ENCODE measurements at places on chromosomes 3 and 15.
A peak's percentile ranks its signal among the peaks of the same experiment; 100 is the strongest.

GRCh38 chr15:28015855-28016254, 83.3 kb downstream of the OCA2 start:
- DNase-seq: no peak

DNA sequence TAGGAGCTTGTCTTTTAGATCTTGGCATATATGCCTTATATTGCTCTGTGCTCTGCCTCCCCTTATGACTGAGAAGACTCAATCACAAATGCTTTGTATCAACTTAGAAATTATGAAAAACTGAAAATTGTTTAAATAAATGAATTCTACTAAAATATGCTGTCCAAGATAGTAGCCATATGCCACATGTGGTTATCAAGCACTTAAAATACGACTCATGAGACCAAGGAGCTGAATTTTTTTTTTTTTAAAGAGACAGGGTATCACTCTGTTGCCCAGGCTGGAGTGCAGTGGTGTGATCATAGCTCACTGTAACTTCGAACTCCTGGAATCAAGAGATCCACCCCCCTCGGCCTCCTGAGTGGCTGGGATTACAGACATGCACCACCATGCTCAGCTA, 118.3 kb downstream of the RFTN1 start:
- DNase-seq: no peak

- no peak for DNase-seq
These were observed 41.0 kb upstream of the ZNF280D start for GRCh38 chr15:56774356-56774755.

DNA sequence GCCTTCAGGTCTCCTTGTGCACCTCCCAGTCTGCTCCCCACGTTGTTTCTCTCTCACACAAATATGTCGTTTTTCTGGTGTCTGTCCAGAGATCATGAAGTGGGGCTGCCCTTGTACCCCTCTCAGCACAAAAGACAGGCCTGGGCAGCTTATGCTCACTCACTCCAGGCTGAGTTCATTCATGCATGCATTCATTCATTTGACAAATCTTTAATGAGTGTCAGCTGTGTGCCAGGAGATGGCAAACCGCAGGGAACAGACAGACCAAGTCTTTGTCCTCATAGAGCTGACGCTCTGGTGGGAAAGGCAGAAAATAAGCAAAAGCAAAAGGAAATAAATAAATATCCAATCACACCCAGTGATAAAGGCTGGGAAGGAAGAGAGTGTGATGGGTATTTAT, 7.6 kb upstream of the TRH start:
- peak; percentile 10 for DNase-seq

GRCh38 chr3:132294906-132295305, 22.3 kb upstream of the ACP3 start:
- no peak for DNase-seq

- no peak for DNase-seq
These were observed 47.6 kb downstream of the ANKRD28 start for GRCh38 chr3:15750143-15750542.

GRCh38 chr15:100703032-100703578, 100.7 kb downstream of the ASB7 start:
- DNase-seq: no peak

- DNase-seq: no peak
These were observed 76.2 kb upstream of the ADPGK start for GRCh38 chr15:72859757-72860145.

- no peak for DNase-seq
These were observed 44.3 kb downstream of the C2CD4B start for GRCh38 chr15:62120776-62121175.

DNA sequence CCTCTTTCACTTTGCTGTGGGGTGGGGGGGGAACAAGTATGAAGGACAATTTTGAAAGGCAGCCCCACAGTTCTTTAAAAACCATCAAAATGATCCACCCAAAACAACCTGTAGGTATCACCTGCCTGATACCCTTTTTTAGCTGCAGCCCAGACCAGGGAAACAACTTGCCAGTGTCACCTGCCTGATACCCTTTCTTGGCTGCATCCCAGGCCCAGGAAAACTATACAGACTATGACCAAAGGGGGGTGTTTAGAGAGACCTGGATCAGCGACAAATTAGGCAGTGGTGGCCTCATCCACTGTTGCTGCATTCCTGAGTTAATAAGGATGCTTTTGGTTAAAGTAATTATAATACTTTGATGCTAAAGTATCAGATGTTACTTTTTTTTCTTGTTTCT, 122.0 kb downstream of the VPS13C start:
- peak; percentile 8 for DNase-seq

DNA sequence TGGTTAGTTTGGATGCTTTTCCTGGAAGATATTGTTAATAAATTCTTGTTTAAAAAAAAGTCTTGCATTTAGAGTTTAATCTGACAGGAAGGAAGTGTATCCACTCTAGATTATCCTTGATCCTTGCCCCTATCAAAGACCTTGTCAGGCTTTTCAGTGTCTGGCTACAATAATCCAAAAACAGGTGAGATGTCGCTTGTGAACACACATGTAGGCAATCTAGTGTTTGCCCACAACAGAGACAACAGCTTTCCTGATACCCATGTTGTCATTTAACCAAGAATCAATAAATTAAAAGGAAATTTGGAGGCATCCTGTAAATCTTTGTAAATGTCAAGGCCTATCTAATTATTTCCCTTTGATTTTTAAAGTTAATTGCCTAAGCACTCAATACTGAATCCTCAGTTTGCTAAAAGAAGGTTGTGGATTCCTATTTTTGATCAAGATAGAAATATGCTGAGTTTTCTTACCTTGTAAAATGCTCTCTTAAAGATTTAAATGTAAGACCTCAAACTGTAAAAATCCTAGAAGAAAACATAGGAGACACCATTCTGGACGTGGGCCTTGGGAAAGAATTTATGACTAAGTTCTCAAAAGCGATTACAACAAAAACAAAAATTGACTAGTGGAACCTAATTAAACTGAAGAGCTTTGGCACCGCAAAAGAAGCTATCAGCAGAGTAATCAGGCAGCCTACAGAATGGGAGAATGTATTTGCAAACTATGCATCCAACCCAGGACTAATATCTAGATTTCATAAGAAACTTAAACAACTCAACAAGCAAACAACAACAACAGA, 207.7 kb downstream of the NAALADL2 start:
- no peak for DNase-seq

DNA sequence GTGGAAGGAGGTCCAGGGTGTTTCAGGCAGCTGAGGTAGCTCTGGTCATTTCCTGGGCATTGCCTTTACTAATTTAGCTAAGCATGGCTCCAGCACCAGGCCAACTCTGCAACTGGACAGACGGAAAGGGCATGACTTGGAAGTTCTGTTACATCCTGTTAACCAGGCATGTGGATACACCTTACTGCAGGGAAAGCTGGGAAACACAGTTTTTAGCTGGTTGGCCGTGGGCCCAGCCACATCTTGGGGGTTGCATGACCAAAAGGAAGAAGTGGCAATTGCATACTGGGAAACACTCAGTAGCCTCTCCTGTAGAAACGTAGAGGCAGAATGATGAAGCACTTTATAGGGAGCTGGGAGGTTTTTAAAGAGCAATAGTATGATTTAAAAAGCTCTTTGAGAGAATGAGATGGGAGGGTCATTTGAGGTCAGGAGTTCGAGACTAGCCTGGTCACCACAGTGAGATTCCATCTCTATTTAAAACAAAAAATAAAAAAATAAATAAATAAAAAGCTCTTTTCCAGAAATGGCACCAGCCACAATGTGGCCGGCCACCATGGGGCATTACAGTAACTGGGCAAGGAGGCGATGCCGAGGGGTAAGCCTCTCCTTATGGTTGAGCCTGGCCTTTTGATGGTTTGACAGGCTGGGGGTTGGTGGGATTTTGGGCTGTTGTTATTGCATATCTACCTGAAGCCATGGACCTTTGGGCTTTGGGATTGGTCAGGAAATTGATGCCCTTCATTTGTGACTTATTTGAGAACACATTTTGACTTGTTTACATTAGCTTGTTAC, 28.6 kb downstream of the TRAK1 start:
- no peak for DNase-seq

- DNase-seq: no peak
These were observed 347.0 kb downstream of the NEK10 start for GRCh38 chr3:27022096-27022761.

DNA sequence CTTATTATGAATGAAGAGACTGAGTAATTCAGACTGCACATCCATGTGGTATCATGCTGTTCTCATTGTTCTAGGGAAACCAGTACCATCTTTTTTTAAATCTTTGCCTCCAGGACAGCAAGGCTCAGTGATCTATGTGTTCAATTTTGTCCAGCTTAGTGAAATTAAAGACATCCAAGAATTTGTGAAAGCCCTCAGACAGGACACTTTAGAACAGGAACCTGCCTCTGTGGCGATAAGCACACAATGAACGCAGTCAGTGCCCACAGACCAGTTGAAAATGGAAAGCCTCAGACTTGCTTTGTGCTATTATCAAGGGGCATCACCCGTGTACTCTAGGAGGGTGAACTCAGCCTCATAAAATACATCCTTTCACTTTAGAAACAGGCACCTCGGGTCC, 20.1 kb downstream of the EID1 start:
- no peak for DNase-seq

DNA sequence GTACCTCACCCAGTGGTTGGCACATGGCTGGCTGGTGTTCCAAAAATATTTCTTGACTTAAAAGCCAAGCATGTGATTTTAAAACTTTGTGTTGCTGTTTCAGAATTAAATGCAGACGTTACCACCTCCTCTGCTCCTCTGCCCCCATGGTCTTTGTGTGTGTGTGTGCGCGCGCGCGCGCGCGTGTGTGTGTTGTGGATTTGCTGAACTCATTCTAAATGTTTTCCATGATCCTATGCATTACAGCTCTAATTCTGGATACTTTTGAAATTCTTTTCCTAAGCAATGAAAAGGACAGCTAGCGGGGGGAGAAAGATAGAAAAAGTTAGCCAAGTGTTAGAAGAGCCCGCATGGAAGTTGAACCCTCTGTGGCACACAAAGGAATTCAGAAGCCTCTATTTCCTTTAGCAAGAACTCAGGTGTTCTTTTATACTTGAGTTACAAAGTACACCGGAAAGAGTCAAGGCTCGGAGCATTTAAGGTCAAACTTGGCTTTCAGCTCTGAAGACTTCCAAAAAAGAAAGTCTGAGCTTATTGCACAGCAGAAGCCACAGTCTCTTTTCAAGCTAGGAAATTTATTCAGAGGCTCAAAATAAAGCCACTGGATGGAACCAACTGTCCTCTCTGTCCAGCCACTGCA, 350.5 kb upstream of the TBL1XR1 start:
- no peak for DNase-seq

DNA sequence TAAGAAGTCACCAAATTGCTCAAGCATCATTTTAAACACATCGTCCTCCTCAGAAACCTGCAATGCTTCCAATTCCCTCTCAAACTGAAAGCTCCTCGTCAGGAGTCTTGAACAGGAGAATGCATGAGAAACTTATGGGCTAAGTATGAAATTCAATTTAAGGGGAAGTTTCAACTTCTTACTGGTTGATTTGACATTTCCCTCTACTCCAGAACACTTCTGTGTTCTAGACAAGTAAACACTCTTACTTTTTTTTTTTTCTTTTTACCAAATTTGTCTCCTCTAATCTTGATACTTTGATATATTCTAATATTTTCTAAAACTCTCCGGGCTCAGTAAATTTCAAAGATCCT, 181.7 kb downstream of the RSL24D1 start:
- DNase-seq: no peak

DNA sequence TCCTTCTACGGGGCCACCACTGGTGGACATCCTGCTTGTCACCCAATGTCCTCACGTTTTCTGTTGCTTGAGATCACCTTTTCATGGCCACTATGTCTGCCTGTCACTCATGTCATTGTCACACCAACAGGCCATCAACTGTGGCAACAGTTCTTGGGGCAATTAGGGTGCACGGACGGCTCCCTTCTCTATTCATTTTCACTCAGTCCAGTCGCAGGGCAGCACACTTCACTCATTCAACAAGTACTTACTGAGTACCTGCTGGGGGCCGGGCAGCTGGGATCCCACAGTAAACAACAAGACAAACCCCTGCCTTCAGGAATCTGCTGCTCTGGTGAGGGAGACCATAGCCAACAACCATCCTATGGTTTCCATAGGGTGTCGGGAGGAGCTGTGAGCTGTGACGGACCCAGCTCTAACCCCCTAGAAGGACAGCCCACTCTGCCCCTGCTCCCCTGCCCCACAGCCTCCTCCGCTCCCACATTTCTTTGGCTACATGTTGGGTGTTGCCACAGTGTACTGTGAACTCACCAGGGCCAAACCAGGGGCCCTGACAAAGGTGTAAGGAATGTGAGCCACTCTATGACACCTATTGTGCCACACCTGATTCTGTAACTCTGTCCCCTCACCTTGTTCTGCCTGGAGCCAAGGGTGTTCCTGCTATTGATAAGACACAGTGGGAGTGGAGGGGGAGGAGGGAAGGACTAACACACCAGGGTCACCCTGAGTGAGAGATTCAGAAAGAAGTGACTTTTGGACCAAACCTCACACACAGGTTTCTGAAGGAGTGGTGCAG, 1.9 kb downstream of the VILL start:
- no peak for DNase-seq

GRCh38 chr15:52423852-52424251, 104.8 kb downstream of the MYO5A start:
- no peak for DNase-seq

DNA sequence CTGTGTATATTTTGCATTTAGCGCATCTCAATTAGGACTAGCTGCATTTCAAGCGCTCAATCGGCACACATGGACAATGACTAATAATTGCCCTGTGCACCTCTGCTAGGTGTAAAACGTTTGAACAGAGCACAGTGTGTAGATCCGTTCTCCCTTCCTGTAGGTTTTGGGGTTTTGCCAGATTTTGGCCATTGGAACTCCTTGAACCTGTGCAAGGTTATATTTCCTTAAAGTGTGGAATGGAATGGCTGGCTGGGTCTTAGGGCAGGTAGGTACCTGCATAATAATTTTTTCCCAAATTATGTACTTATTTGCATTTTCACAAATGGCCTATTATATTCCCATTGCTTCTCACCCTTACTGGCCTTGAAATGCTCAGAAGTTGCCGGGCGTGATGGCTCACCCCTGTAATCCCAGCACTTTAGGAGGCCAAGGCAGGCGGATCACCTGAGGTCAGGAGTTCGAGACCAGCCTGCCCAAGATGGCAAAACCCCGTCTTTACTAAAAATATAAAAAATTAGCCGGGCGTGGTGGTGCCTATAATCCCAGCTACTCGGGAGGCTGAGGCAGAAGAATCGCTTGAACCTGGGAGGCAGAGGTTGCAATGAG, 777 bp downstream of the RNU5B-1 start:
- DNase-seq: no peak

GRCh38 chr3:122508135-122508914, 6.4 kb downstream of the KPNA1 start:
- DNase-seq: no peak

- no peak for DNase-seq
These were observed 15.3 kb upstream of the MCF2L2 start for GRCh38 chr3:183443395-183444385.

GRCh38 chr15:75694241-75695182, 18.1 kb downstream of the CSPG4 start:
- DNase-seq: no peak

- no peak for DNase-seq
These were observed 14.0 kb downstream of the SNX33 start for GRCh38 chr15:75661756-75662140.

DNA sequence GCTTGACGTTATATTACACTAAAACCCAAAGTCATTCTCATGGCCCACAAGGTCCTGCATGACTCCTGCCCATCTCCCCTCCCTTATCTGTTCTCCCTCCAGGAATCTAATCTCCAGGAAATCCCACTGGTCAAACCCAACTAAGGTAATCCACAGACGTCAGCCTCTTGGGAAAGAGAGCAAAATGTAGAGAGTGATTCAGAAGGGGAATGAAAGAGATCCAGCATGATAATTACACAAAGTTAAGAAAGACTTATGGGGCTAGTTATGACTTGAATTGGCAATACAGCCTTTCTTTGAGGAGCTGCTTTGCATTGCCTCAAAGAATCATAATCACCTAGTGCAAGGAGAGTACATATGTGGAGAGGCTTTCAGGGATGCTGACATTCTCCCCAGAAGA, 137.8 kb upstream of the MYRIP start:
- no peak for DNase-seq

Data from DMS79 treated with DMSO at 0.1 percent for 48 hours (cell line).